Right forelimb (tissue), 1 donor: ENCODE measurements at places on chromosomes 3 and 15.

DNA sequence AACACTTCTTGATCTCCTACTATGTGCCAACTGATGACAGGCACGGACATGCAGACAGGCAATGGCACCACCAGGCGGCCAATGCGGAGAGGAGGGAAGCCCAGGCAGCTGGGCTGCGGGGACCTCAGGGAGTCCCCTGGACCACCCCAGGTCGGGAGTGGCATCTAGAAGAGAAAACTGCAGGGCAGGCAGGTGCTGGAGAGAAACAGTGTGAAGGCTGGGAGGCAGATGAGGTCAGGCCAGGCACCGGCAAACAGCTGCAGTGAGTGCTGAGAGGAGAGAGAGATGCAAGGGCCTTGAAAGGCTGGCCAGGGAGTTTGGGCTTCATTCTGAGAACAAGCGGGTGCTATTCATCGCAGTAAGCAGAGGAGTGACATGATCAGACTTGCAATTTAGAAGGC is 29.1 kb downstream of the SLC6A1 start:
- no peak for DNase-seq

GRCh38 chr3:11523572-11524101 is 120.1 kb downstream of the VGLL4 start:
- DNase-seq, result peak; percentile 76

GRCh38 chr3:185824051-185825005 is 514 bp downstream of the IGF2BP2 start:
- peak; percentile 78 for DNase-seq

DNA sequence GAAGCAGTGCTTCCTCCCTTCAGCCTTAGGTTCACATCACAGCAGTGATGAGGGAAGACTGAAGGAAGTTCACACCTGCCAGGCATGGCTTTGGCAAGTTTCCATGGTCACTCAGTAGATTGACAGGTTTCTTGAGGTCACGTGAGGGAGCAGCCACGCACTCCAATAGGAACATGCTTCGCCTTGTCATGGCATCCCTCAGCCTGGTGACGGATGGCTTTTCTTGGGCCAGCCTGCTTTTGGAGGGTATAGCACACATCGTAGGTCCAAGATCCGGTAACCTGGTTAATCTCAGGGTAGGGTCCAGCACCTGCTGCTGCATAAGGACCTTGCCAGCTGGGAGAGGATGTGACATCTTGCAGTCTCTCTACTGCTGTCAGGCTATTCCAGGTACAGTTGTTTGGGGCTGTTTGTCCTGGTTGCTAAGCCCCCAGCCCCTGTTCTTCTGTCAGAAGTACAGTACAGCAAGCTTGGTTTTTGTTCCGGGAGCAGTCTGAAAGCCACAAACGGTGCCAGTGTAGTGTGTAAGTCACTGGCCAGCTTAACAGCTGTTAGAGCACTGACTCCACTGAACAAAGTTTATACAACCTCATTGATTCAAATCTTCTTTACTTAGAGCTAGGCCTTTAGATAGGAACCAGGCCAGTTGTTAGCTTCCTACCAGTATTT is 42.3 kb downstream of the PSMD6 start:
- DNase-seq, result no peak

DNA sequence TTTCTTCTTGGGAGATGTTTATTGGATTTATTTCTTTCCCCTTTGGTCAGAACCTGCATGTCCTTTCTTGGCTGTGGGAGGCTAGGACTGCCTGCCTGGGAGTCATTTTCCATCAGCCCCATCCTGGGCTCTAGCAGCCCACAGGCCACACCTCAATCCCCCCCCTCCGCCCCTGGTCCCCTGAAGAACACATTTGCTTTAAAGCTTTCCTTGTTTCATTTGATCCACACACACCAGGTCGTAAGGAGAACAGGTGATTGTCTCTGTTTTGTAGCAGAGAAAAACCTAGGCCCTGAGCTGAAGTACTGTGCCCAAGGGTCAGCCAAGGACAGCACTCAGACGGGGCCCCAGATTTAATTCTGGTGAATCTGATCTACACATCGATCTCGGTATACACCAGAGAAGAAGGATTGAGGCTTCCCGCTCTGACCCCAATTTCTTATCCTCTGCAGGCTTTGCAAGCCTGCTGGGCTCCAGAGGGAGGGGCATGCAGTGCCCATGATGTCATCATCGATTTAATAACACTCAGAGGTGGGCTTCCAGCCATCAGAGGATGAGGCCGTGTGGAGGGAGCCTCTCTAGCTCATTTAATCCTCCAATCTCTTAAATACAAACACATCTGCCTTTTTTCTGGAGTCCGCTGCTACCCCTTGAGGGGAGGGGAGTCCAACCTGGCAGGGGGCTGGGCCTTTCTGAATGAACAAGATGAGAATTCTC is 1.7 kb upstream of the CLN6 start:
- DNase-seq, result no peak

DNA sequence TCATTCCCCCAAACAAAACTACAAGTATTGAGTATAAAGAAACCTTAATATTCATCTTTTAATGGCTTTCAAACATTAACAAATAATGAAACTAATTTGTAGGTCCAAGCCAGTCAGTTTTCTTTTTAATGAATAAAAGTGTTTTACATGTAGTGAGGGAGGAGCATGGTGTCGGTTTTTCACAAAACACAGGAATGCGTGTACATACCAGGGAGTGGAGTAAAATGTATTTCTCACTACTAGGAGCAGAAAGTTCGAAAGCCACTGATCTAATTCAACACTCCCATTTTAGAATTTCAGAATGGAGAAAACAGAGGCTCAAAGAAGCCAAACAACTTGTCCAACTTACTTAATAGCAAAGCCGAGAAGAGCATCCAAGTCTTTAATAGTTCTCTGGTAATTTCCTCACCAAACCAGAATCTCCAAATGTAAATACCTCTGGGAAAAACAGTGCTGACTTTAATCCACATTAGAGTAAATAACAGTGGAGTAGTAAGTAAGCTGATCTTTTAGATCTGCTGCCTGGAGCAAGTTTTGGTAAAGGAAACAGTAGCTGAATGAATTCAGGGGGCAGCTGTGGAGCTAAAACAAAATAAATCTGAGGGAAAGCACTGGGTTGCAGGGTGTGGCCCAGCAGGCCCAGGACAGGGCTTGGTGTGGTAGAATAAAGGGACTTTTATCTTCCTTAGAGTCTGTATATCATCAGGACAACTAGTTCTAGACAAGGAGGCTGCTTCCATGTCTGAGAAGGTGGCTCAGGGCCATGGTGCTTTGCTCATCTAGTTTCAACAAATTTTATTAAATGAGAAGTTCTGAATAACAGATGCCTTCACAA is 7.9 kb downstream of the ANP32A start:
- DNase-seq, result no peak

GRCh38 chr15:29050870-29051269 is 165.1 kb downstream of the APBA2 start:
- DNase-seq, result no peak

DNA sequence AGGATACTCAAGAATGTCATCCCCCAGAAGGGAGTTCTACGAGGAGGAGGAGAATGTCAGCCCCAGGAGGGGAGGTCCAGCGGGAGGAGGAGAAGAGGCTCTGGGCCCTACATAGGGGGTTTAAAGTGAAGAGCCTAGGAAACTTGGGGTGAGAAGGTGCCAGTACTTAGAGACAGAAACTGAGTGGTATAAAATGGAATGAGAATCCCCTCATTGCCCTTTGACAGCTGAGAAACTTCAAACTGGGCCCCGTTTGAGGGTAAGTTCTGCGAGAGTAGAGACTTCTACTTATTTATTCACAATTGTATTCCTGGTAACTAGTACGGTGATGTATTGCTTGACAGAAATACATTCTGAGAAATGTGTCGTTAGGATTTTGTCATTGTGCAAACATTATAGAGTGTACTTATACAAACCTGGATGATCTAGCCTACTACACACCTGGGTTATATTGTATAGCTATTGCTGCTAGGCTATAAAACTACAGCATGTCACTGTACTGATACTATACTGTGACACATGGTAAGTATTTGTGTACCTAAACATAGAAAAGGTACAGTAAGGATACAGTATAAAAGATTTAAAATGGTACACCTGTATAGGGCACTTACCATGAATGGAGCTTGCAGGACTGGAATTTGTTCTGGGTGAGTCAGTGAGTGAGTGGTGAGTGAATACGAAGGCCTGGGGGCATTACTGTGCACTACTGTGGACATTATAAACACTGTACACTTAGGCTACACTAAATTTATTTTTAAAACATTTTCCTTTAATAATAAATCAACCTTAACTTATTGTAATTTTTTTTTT is 62.0 kb downstream of the TSC22D2 start:
- no peak for DNase-seq
